ENCODE measurements at places on chromosomes 2 and 18.

- no peak for DNase-seq
These were observed 117.4 kb downstream of the FAM210A start for GRCh38 chr18:13608791-13609532.

- DNase-seq: no peak
These were observed 1130.3 kb upstream of the CDH2 start for GRCh38 chr18:29307231-29307630.

- no peak for DNase-seq
These were observed 17.6 kb downstream of the CDC42EP3 start for GRCh38 chr2:37653805-37654378.

DNA sequence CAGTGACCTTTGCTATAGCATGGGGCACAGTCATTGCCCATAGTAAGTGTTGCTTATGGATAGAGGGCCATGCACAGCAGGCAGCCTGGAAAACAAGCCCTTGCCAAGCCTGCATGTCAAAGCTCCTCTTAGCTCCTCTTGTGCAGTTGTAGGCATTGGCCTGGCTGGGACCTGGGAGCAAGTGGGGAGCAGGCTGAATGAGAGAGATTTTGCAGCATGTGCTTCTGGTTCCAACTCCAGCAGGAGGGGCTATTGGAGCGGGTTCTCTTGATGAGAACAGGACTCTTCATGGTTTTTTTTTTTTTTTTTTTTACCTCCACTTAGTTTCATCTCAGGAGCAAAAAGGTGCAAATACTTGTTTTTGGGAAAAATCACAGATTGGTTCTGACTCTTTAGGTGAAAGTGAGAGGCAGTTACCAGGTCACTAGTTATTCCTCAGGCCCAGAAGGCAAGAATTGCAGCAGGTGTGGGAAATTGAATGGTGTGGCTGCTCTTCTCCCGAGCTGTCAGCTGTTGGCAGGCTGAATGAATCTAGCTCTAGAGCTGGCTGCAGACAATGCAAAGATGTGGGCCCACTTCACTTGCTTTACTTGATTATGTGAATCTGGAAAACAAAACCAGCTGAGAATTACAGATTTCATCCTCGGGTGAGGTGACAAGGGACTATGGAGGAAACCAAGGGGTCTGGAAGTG is 95.9 kb downstream of the MAP4K4 start:
- no peak for DNase-seq

Measured in NCI-H187 (cell line).